NCI-H82 (cell line): ENCODE measurements at places on chromosomes 3 and 15.

DNA sequence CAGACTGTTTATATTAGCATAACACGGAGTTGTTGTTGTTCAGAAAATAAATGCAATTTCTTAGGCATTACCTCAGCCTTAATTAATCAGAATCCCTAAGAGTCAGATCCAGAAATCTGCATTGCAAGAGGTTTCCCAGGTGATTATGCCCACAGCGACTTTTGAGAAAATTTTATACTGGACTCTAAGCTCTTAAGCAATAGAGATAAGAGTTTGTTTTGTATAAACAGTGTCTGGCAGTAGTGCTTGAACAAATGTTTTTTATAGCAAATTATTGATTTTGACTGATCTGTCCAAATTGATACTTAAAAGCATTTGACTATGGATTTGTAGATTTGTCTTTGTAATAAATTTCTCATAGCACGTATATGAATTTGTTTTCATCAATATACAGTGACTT lies 92.8 kb downstream of the ZBBX start:
- no peak for DNase-seq

GRCh38 chr3:15359677-15360397 lies 27.5 kb upstream of the SH3BP5 start:
- no peak for DNase-seq

DNA sequence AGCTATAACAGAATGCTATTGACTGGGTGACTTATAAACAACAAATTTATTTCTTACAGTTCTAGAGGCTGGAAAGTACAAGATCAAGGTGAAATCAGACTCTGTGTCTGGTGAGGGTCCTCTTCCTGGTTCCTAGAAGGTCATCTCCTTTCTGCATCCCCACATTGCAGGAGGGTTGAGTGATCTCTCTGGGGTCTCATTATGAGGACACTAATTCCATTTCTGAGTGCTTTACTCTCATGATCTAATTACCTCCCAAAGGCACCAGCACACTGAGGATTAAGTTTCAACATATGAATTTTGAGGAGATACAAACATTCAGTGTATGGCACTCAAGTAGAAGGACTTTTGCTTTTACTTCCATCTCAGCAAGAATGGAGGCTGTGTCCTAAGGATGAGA lies 534.1 kb upstream of the KCNMB2 start:
- DNase-seq = peak; percentile 89

DNA sequence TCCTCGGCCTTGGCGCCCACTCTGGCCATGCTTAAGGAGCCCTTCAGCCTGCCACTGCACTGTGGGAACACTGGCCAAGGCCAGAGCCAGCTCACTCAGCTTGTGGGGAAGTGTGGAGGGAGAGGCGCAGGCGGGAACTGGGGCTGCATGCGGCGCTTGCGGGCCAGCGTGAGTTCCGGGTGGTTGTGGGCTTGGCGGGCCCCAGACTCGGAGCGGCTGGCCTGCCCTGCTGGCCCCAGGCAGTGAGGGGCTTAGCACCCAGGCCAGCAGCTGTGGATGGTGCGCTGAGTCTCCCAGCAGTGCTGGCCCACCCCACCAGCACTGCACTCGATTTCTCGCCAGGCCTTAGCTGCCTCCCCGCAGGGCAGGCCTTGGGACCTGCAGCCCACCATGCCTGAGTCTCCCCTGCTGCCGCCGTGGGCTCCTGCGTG lies 13.1 kb upstream of the UBP1 start:
- no peak for DNase-seq

GRCh38 chr3:127081001-127081720 lies 98.2 kb downstream of the PLXNA1 start:
- DNase-seq = no peak

DNA sequence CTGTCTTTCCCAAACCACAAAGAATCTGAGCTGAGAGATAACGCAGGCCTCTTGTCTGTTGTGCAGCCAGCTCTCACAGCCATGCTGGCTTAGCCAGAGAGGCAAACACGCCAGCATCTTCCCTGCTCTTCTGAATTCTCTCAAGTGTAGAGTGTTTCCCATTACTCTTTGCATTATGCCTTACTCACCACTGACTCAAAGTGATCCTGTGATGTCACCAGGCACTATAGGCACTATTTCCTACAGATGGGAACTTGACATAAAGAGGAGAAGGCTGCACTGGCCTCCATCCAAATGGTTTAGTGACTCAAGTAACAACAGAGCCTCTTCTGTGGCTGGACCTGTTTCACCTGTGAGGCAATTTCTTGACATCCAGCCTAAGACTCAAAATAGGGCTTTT lies 44.4 kb downstream of the PDZRN3 start:
- no peak for DNase-seq

DNA sequence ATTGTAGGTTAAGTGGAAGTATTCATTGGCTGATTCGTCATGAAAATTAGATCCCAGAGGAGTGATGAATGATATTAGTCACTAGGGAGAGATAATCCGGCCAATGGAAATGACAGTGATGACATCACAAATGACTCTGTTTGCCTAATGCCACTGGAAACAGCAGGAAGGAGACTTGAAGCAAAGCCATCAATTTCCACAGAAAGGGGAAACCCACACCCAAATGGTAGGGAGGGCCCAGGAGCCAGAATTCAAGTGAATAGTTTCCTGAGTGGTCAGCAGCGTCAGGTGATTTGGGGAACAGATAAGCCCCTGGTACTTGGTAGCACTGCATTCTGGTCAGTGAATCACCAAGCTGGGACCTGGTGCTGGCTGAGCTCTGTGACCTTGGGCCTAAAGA lies 3.3 kb upstream of the ADAMTS9 start:
- DNase-seq = no peak

DNA sequence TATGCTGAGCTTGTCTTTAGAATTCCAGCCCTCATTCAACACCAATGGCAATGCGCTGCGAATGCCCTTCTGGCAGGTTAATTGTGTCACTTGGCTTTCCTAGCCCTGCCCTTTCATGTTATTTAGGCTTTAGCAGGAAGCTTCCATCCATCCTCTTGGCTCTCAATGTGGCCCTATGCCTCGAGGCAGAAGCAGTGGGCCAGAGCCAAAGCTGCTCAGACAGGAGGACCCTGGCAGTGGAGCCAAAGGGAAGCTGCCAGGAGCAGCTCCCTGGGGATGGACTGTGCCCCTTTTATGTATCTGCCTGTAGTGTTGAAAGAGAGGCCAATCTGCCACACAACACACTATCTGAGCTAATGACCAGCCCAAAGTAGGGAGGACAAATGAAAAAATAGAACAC lies 376.4 kb downstream of the CTNNB1 start:
- DNase-seq = no peak

- DNase-seq = peak; percentile 90
These were observed 15.2 kb downstream of the MRPS22 start for GRCh38 chr3:139358841-139359562.

DNA sequence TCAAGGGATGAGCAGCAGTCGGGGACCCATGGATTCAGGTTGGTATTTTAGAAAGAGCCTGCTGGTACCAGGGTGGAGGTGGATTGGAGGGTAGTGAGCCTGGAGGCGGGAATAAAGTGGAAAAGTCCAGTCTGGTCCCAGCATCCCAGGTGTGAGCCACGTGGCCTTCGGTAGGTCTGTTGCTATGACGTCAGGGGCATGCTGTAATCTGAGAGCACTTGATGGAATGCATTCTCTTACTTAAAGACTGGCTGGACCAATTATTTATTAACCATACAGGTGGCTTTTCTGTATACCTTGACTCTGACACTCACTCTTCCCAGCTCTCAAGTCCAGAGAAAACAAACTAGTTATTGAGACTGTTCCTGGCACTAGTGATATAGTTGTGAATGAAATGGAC lies 389.9 kb upstream of the RGMA start:
- no peak for DNase-seq

- DNase-seq = no peak
These were observed 158.4 kb downstream of the TIGIT start for GRCh38 chr3:114452256-114452655.

DNA sequence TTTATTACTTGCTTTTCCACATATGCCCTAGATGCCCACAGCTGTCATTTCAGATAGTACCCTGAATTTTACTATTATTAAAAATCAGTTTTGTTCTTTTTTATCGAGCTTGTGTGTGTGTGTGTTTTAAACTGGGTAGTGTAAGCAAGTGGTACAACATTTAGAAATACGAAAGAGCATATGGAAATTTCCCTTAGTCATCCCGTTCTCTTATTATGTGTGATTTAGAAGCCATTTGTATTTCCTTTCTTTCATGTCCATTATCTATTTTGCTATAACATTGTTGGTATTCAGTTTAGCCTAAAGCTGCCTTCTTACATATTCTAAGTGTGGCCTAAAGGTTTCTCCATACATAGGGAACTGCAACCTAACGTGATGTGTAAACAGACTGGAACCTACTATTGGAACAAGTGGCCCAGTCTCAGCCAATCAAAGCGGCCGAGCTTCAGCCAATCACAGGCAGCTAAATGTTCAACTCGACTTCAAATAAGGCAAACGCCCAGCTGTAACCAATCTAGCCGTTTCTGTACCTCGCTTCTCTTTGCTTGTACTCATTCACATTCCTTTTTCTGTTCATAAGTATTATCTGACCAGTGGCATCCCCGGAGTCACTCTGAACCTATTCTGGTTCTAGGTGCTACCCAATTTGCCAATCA lies 14.7 kb upstream of the SYN2 start:
- no peak for DNase-seq

GRCh38 chr3:159082519-159082918 lies 280.7 kb downstream of the MFSD1 start:
- no peak for DNase-seq

- peak; percentile 49 for DNase-seq
These were observed 226.6 kb upstream of the AZI2 start for GRCh38 chr3:28575100-28575745.

DNA sequence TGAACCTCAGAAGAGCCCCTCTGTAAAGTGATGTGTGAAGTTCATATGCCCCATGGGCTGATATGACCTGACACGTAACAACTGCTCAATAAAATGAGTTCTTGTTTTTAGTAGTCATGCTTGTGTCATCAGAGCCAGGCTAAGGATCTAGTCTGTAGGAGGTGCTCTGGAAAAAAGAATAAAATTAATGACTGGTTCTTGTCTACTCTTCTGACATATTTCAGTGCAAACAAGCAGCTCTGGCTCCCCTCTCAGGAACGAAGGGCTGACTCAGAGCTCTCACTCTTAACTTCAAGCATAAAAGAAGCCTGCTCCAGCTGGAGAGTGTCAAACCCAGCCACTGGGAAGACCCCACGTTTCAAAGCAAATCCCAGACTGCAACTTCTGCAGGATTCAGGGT lies 77.0 kb downstream of the LRIG1 start:
- no peak for DNase-seq

- DNase-seq = no peak
These were observed 233.5 kb downstream of the MYRIP start for GRCh38 chr3:40042752-40043443.

GRCh38 chr3:194989241-194989640 lies 281.7 kb downstream of the XXYLT1 start:
- no peak for DNase-seq

GRCh38 chr3:152703245-152703890 lies 131.6 kb upstream of the P2RY1 start:
- no peak for DNase-seq

GRCh38 chr15:41483519-41483918 lies 10.2 kb upstream of the ITPKA start:
- no peak for DNase-seq

DNA sequence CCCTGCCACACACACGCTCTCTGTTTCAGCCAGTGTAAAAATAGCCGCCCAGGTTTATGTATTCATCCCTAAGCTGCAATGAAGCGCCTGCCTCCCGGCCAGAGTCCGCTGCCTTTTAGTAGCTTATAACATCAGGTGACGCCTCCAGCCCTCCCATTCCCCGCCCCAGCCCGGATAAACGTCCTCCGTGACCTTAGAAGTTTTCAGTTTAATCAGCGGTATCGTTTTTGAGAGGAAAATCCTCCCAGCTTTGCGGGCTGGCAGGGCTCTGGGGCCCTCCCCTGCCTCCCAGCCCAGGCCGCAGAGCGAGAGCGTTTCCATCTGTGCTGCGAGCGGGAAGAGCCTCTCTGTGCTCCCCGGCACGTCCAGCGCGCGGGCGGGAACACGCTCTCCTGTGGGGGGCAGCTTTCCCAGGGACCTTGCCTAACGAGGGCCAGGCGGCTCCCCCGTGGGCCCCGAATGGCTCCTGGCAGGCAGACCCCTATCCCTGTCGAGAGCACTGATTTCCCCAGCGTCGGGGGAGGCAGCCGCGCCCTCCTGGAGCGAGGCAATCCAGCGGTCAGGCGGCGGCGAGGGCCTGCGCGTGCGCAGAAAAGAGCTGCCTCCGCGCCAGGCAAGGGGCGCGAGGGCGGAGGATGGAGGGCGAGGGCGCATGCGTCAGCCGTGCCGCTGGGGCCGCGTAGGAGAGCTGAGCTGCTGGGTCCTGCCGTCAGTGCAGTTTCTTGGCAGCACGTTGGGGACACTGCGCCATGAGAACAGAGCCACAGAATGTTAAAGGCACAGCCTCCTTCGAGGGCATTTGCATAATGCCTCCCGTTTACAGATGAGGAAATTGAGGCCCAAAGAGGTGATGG lies 71.1 kb downstream of the CCNL1 start:
- DNase-seq = no peak

- no peak for DNase-seq
These were observed 64.1 kb downstream of the NOX5 start for GRCh38 chr15:69078638-69079037.

GRCh38 chr3:50174947-50175524 lies 16.4 kb upstream of the GNAT1 start:
- no peak for DNase-seq

- no peak for DNase-seq
These were observed 51.5 kb downstream of the TJP1 start for GRCh38 chr15:29770796-29771195.

DNA sequence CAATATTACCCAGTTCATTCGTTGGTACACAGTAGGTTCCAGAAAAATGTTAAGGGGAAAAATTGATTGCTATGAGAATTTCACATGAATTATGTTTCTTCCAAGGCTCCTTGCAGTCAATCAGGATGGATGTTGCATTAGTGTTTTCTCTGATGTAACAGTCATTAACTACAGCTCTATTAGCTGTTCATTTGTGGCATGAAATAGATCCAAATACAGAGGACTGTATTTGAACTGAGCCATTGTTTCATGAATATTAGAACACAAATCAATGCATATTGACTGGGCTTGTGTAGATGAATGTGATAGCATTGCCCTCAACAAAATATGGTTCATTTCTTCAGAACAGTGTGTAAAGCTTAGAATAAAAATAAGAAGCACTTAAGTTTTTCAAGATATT lies 203.0 kb upstream of the SGO1 start:
- no peak for DNase-seq

DNA sequence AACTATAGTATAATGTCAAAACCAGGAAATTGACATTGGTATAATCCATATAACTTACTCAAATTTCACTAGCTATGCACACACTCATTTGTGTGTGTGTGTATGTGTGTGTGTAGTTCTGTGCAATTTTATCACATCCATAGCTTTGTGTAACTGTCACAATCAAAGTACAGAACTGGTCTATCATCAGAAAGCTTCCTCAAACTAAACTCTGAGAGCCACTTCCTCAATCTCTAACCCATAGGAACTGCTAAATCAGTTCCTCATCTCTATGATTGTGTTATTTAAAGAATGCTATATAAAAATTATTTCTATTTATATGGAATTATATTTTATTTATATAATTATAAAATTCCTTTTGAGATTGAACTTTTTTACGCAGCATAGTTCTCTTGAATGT lies 18.1 kb downstream of the LNP1 start:
- DNase-seq = no peak

- DNase-seq = no peak
These were observed 166.6 kb upstream of the ZNF717 start for GRCh38 chr3:75951941-75952340.
